Purkinje cell (primary cell): ENCODE measurements at places on chromosomes 3 and 15. TPM values are rescaled to one million over a fixed set of nuclear protein-coding genes. Genes with fewer than 3 reads are reported as not detected.

The ST3GAL6 gene
- polyA plus RNA-seq: 39.4 and 46.5 TPM in 2 replicates

The NPAP1 gene
- polyA plus RNA-seq: 0.47 TPM in 1 of 2 replicates, not detected in the other

The EBLN2 gene
- 1.8 TPM in 1 of 2 replicates, not detected in the other for polyA plus RNA-seq

The LMOD3 gene
- polyA plus RNA-seq: 0.32 TPM in 1 of 2 replicates, not detected in the other

The C3orf22 gene
- not detected in 2 replicates for polyA plus RNA-seq

The CELF6 gene
- polyA plus RNA-seq: 2.3 and 3.5 TPM in 2 replicates

The ABHD14A gene
- polyA plus RNA-seq: 59.8 and 65.2 TPM in 2 replicates

The ARHGEF3 gene
- 10.4 and 14.5 TPM in 2 replicates for polyA plus RNA-seq

The LIPH gene
- polyA plus RNA-seq: 0.28 and 0.52 TPM in 2 replicates

The IGSF11 gene
- polyA plus RNA-seq: 0.27 and 3.6 TPM in 2 replicates

The FETUB gene
- not detected in 2 replicates for polyA plus RNA-seq

The PLD1 gene
- 19.6 and 20.3 TPM in 2 replicates for polyA plus RNA-seq

The TRPM1 gene
- 0.39 TPM in 1 of 2 replicates, not detected in the other for polyA plus RNA-seq

The GLDN gene
- polyA plus RNA-seq: 14.9 and 18.5 TPM in 2 replicates

The RARB gene
- 0.74 and 3.0 TPM in 2 replicates for polyA plus RNA-seq

The GABRB3 gene
- polyA plus RNA-seq: 65.2 and 69.0 TPM in 2 replicates

The CCNB2 gene
- polyA plus RNA-seq: 1.4 TPM in 1 of 2 replicates, not detected in the other

The CYP1A2 gene
- polyA plus RNA-seq: not detected in 2 replicates

The SCG5 gene
- 399 and 790 TPM in 2 replicates for polyA plus RNA-seq

The IL20RB gene
- not detected in 2 replicates for polyA plus RNA-seq

The AGTR1 gene
- 2.9 and 6.6 TPM in 2 replicates for polyA plus RNA-seq

The EPHA6 gene
- polyA plus RNA-seq: 2.6 TPM in 1 of 2 replicates, not detected in the other

The SCN10A gene
- polyA plus RNA-seq: not detected in 2 replicates

The KLF15 gene
- polyA plus RNA-seq: 0.94 and 1.7 TPM in 2 replicates

The SERPINI2 gene
- 0.44 and 5.8 TPM in 2 replicates for polyA plus RNA-seq

The ROPN1B gene
- 2.8 and 3.9 TPM in 2 replicates for polyA plus RNA-seq

The MAGEL2 gene
- polyA plus RNA-seq: 0.18 and 0.98 TPM in 2 replicates

The RTP1 gene
- 2.0 TPM in 1 of 2 replicates, not detected in the other for polyA plus RNA-seq

The CLDN18 gene
- not detected in 2 replicates for polyA plus RNA-seq

The GP9 gene
- polyA plus RNA-seq: not detected in 2 replicates

The P2RY13 gene
- 0.69 and 2.4 TPM in 2 replicates for polyA plus RNA-seq

The PLA2G4E gene
- 0.07 and 0.13 TPM in 2 replicates for polyA plus RNA-seq

The C3orf62 gene
- polyA plus RNA-seq: 6.3 and 6.5 TPM in 2 replicates

The GPR15 gene
- not detected in 2 replicates for polyA plus RNA-seq

The ZNF662 gene
- polyA plus RNA-seq: 3.3 and 6.5 TPM in 2 replicates

The TMEM40 gene
- polyA plus RNA-seq: not detected in 2 replicates

The ANKRD34C gene
- polyA plus RNA-seq: 4.0 and 5.0 TPM in 2 replicates

The PP2D1 gene
- polyA plus RNA-seq: not detected in 2 replicates

The CCDC54 gene
- polyA plus RNA-seq: not detected in 2 replicates

The RYR3 gene
- 3.4 and 3.8 TPM in 2 replicates for polyA plus RNA-seq

The FOXB1 gene
- polyA plus RNA-seq: not detected in 2 replicates

The DCP1A gene
- 6.1 and 7.7 TPM in 2 replicates for polyA plus RNA-seq

The GOLGA8S gene
- polyA plus RNA-seq: 0.19 and 0.53 TPM in 2 replicates

The CRBN gene
- 158 and 253 TPM in 2 replicates for polyA plus RNA-seq
